CD4-positive, alpha-beta T cell treated with Interleukin-4 for 1 hour (primary cell): ENCODE measurements at places on chromosomes 1 and 21.

DNA sequence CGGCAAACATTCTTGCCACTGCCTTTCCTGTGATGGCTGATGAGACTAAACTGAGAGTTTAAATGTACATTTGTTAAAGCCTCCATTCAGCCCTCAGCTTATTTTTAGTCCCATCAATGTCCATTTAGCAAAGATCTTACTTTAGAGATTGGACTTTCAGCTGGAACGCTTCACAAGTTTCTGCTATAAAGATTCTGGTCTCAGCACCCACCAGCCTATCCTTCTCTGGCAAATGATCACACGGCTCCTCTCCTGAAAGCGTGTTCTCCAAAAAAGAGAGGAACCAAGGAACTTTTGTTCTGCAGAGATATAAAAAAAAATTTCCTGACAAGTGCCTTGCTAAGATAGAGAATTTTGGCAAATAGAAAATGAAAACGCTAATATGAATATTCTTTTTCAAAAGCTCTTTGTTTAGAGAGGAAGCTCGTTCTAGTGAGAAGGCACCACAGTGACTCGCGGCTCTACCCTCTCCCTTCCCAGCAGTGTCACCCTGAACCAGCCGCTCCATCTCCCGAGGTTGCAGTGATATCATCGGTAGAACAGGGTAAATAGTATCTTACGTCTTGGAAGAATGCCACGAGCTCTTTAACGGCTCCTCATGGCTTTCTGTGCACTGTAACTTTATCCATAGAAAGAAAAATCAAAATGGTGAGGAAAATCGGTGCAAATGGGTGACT lies 200.2 kb downstream of the APP start:
- DNase-seq = no peak

DNA sequence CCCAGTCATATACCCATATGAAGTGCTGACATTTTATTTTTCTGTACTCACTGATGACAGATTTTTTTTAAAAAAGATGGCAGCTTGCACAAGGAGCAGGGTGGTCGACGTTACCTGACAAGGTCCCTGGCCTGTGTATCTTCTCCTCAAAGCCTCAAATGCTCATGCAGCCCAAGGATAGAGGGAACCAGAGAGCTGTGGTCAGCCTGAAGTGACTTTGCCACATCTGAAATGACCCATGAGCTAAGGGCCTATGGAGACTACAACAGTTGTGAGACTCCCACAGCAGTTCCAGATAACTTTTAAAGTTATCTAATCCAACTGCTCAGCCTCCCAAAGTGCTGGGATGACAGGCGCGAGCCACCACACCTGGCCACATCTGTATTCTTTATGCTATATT lies 131.1 kb downstream of the GLUL start:
- no peak for DNase-seq

- DNase-seq = no peak
Measured at GRCh38 chr1:228980232-228980937, 245.1 kb downstream of the RHOU start.

DNA sequence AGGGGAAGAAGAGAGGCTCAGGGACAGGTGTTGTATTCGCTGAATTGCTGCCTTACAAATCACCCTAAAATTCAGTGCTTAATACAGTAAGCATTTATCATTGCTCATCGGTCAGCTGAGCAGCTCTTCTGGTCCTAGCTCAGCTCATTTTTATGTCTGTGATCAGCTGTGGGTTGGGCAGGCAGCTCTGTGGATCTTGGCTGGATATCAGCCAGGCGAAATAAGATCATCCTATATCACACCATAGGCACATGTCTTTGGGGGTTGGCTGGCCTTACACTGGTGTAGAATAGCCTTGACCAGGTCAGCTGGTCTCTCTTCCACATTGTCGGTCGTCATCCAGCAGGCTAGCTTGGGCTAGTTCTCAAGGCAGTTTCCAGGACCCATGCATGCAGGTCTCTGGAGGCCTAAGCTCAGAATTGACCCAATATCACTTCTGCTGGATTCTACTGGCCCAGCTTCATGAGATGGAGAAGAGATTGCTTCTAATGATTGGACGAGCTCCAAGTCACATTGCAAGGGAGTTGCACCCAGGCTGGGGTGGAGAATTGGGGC lies 448.6 kb downstream of the KIF26B start:
- no peak for DNase-seq

- no peak for DNase-seq
Measured at GRCh38 chr1:226661965-226662364, 77.1 kb downstream of the ITPKB start.

DNA sequence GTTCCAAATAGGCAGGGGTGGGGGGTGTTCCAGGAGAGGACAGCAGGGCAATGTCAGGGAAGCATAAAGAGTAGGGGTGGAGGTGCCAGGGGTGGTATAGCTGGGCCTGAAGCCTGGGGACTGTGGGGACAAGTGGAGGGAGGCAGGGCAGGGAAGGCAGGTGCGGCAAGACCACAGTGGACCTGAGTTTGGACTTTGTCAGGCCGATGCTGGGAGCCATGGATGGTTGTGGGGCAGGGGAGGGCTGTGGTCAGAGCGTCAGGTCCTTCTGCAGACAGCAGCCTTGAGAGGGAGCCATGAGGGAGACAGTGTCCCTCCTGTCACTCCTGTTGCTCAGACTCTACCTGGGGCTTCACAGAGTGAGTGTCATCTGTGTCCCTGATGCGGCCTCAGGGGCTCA lies 320.3 kb downstream of the PTPRU start:
- DNase-seq = no peak

DNA sequence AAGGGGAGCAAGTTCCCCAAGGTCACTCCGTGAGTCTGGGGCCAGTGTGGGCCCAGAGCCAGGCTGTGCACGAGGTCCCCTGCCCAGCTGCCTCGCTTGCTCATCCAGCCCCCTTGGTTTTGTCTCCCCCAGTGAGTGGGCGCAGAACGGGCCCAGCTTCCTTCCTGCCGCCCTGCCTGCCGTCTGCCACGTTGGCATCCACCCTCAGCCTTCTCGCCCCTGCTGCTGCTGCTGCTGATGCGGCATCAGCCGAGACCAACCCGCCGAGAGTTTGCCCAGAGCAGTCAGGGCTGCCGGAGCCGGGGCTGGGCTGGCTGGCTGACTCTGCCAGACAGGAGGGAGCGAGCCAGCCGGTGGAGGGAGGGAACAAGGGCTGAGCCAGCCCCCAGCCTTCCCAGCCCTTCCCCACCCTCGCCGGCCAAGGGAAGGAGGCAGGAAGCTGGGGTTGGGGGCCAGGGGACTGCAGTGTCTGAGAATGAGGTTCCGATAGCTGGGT lies 31.4 kb upstream of the WASF2 start:
- DNase-seq = peak; percentile 17

- DNase-seq = peak; percentile 14
Measured at GRCh38 chr1:68232289-68233148, at the start of gene WLS. Gene WLS (minus strand): TSS chr1:68232523. CDS start chr1:68232299, 224 bp downstream.

DNA sequence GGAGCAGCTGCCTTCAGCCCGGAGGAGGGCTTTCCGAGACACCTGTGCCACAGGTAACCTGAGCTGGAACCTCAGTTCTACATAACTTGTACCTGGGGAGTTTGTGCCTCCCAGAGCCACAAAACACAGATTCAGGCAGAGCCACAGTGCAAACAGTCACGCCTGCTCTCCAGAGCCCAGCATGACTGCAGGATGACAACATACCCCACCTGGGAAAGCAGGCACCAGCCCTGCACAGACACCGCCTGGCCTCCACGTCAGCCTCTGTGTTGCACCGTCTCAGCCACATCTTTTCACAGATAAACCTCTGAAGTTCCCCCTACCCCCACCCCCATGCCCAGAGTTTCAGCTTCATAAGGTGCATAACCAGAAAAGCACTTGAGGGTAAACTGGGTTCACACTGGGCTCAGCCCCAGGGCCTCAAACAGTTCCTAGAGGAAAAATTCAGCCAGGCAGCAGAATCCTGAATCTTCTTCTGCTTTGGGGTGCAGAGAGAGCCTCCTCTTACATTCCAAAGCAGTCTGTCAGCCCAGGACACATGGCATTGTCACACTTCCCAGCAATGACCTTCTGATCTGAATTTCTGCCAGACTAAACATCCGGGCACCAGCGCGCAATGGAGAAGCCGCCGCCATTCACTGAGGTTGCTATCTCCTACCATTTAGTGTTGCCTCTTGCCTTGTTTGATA lies 229.5 kb downstream of the TOMM20 start:
- no peak for DNase-seq

- DNase-seq = no peak
Measured at GRCh38 chr1:227197064-227197463, 121.2 kb downstream of the CDC42BPA start.

DNA sequence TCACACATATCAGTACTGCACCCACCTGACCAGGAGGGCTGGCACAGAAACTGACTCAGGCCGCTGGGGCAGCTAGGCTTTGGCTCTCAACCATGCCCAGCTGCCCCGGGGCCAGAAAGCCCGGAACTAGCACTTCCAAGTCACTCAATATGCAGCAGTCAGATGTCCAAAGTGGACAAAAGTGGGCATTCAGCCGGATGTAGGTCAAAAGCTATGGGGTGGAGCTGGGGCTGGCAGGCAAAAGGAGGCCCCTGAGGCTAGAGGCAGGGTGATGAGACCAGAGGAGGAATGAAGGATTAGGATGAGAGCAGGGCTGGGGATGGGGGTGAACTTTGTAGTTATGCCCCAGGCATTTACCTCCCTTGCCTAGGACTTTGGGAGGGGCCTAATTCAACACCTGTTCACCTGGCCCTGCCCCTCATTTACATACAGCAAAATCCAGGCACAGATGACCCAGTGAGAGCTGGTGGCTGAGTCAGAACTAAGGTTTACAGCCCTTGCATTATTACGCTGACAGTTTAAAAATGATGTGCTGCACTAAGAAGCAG lies 30.7 kb upstream of the EDN2 start:
- DNase-seq = no peak

GRCh38 chr1:217721692-217722091 lies 90.5 kb downstream of the SPATA17 start:
- DNase-seq = no peak

DNA sequence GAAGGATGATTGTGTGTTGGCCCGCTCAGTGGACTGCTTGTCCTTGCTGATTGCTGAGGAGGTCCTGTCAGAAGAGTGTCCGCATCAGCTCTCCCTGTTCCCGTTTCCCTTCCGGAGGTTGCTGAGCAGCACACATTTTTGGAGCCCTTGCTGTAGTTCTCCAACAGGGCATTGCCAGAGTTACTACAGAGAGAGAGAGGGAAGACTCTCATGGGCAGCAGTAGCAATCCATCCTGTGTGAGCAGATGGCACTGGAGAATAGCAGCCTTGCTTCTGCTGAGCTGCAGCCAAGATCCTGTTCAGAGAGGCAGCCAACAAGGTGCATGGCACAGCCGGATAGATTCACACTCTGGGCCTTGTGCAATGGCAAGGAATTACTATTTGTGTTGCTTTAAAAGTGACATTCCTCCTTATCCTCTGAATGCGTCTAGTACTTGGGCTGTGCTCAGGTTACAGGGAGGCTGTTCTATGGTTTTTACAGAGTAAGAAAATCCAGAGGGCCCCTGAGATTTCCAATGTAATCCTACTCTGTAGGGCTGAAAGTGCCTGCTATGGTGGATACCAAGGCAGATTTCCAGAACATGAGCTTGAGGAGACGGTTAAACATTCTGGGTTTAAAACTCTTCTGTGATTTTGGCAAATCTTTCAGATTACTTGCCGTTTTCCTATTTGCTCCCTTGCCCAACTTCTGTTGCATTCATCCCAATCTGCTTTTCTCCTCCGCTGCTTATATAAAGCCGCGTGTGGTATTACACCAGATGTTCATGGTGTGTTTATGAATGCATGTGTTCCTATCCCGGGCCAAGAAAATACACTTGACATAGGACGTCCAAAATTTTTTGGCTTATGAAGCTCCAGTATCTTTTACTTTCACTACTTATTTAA lies 27.4 kb downstream of the AK4 start:
- no peak for DNase-seq

DNA sequence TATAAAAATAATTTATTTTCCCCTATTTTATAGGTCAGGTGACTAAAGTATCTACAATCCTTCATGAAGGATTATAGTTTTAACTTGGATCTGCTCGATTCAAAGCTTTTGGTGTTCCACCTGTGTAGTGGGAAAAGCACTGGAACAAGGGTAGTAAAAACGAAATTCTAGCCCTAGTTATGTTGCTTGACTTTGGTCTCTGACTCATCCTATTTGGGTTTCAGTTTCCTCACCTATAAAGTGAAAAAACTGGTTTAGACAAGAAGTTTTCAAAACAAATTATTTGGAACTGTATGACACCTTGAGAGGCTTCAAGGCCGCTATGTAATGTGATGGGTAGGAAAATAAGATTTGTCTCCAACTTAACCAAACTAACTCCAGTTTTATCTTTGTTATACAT lies 505.2 kb upstream of the ZRANB2 start:
- no peak for DNase-seq

DNA sequence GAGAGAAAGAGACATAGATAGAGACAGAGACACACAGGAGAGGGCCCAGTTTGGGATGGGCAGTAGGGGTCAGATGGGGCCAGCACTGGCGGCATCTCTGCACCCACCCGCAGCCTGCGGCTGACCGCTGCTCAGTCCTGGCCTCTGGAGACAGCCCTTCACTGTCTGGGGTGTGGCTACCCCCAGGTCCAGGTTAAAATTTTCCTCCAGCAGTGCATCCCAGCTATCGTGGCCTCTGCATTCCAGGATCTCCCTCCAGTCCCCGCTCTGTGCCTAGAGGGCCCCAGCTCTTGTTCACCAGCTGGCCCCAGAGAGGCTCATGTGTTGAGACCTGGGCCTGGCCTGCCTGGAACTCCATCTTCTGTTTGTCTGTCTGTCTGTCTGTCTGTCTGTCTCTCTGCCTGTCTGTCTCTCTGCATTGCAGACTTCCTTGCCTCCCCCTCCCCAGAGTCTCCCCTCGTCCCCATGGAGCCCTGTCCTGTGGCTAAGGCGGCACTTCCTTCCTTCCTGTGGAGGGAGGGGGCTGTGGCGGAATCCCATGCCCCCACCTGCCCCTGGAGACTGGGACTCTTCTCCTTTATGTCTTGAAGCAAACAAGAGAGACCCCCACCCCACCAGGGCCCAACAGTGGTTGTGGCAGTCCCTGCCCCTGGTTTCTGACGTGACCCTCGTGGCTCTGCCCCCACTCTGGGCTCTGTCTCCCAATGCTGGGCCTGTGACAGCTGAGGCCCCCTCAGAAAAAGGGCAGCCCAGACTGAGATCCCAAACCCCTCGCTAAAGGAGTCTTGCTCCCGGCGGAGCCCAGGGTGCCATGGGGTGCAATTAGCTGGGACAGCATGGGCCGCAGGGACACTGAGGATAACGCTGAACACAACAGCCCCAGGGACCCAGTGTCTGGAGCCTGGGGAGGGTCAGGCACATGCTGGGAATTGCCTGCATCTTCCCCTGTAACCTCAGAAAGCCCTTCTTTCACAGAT lies 241.8 kb downstream of the NPHP4 start:
- no peak for DNase-seq
